Hindlimb muscle (tissue), 1 donor: ENCODE measurements at places on chromosomes 16 and 17. TPM values are rescaled to one million over a fixed set of nuclear protein-coding genes. Genes with fewer than 3 reads are reported as not detected.

DPEP3 gene
- polyA plus RNA-seq, result 0.09 TPM

KRT36 gene
- not detected for polyA plus RNA-seq

SLC38A8 gene
- polyA plus RNA-seq, result not detected

SKAP1 gene
- polyA plus RNA-seq, result 0.70 TPM

TM4SF5 gene
- polyA plus RNA-seq, result not detected

ACSM2B gene
- 0.41 TPM for polyA plus RNA-seq

PRM2 gene
- polyA plus RNA-seq, result not detected

SLC12A4 gene
- polyA plus RNA-seq, result 45.9 TPM

AXIN2 gene
- polyA plus RNA-seq, result 19.4 TPM

AMZ2 gene
- 65.3 TPM for polyA plus RNA-seq

ACSM2A gene
- polyA plus RNA-seq, result 0.34 TPM

ZNF276 gene
- polyA plus RNA-seq, result 25.5 TPM

STH gene
- not detected for polyA plus RNA-seq

EVI2A gene
- 2.8 TPM for polyA plus RNA-seq
